ENCODE measurements at places on chromosomes 1 and 21.
A peak's percentile ranks its signal among the peaks of the same experiment; 100 is the strongest.

- DNase-seq: no peak
These were observed 61.2 kb downstream of the CRP start for GRCh38 chr1:159653201-159653600.

GRCh38 chr1:14614341-14614740 is 15.9 kb downstream of the KAZN start:
- DNase-seq: no peak

- peak; percentile 74 for DNase-seq
These were observed 20.9 kb upstream of the NCMAP start for GRCh38 chr1:24535021-24535424.

DNA sequence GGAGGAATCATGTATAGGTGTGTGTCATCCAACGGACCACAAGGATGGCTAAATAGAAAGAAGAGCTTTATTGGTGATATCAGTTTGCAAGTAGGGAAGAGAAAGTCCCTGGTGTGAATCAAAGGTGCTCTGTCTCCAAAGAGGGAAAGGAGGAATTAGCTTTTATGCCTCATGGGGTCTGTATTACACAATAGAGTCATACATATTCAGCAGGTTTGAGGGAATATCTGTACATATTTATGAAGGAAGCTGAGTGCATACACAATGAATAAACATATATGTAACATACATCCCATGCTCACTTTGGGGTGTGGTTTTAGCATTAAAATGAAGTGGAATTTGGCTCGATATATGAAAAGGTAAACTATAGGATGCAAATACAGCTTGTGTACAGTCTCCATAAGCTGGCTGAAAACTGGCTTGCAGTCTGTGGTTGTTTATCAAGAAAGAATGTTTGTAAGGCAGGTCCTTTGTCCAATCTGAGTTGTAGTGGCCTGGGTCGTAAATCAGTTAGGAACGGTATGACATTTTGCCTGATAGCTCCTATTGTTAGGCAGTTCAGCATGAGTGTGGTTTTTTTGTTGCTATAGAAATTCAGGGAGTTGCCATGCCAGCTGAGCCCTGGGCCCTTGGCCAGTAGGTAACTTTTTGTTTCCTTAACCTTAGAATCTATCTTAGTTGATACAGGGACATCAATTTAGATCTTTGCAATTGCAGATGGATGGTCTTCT is 198.0 kb upstream of the ZP4 start:
- no peak for DNase-seq

- no peak for DNase-seq
These were observed 20.1 kb upstream of the CLCA1 start for GRCh38 chr1:86448670-86449069.

GRCh38 chr21:25054689-25055088 is 552.6 kb downstream of the MRPL39 start:
- no peak for DNase-seq

DNA sequence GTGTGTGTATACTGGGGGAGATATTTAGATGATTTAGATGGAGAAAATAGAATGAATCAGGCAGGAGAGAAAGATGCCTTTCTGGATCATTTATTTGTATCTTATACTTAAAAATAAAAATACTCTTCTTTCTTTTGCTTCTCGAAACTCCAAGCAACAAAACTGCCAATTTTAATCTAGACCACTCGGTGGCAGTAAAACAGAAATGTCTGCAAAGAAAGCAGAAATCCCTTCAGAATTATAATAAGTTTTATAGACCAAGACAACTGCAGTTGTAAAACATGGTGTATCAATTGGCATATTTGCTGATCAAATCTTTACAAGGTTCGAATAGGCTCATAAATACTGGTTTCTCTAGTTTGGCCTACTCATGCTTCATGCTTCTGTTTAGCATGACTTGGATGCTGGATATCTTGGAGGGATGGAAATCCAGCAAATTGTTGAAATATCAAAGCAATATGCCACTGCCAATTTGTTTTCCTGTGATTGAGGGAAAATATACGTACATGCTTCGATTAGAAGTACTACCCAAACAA is 15.1 kb upstream of the C1orf87 start:
- no peak for DNase-seq

- DNase-seq: no peak
These were observed 176.9 kb upstream of the FMN2 start for GRCh38 chr1:239914751-239915231.
